Neural crest cell (in vitro differentiated cells): ENCODE measurements at places on chromosomes 12 and 14.

DNA sequence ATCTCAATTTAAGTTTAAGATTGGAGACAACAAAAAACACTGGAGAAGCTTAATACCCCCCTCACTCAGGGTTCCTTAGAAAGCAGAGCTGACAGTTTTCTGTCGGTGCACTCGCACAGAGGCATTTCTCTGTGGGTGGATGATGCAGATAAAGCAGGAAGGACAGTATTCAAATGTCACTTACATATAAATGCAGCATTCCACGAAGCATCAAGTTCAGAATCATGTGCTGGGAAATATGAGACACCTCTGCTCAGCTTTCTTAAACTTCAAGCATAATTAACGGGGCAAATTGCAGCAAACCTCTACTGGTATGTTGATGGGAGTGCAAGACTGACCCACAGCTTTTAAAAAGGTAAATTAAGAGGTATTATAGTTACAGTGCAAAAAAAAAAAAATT, 68.7 kb downstream of the DICER1 start:
- no peak for DNase-seq

DNA sequence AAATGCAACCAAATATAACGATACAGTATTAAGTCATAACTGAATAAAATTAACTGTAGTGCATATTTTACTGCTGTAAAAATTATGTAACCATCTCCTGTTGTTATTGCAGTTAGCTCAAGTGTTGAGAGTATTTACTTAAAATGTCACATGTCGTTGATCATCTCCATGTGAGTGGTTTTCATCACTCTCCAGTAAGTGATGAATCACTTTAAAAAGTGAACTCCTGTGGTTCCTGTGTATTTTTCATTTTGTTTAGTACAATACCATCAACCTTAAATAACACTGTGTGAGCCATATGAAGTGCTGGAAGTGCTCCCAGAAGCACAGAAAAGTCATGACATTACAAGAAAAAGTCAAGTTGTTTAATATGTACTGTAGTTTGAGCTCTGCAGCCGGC, 104.7 kb upstream of the SLCO1B1 start:
- DNase-seq, result no peak

- DNase-seq, result no peak
Observed at GRCh38 chr12:13318231-13319015, 121.9 kb downstream of the EMP1 start.

GRCh38 chr14:20659813-20660395, 18.4 kb upstream of the OR6S1 start:
- DNase-seq, result no peak

DNA sequence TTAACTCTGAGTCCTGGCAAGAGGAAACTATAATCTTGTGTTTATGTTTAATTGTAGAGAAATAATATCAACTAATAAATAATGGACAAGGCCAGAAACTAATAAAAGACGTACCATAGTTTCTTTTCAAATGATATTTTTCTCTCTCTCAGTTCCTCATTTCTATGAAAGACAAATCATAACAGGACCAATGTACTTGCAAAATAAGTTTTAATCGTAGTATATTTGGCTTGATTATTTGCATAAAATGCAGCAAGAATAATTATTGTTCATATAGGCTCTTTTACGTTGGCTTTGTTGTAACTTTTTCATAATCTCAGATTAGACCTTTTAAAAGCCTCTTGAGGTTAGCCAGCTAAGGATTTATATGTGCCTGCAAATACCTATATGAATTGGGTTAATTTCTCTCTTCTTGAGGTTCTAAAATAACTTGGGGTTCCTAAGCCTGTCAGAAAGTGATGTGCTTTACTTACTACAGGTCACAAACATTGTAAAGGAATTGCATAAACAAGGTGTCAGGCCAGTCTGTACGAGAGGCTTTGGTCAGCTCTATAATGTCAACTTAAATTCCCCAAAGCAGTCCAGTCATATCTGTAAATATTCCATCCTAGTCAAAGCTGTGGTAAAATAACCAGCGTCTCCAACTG, 152.8 kb upstream of the PTPRQ start:
- DNase-seq, result no peak

- no peak for DNase-seq
Observed at GRCh38 chr14:80545935-80546854, 334.9 kb upstream of the DIO2 start.

DNA sequence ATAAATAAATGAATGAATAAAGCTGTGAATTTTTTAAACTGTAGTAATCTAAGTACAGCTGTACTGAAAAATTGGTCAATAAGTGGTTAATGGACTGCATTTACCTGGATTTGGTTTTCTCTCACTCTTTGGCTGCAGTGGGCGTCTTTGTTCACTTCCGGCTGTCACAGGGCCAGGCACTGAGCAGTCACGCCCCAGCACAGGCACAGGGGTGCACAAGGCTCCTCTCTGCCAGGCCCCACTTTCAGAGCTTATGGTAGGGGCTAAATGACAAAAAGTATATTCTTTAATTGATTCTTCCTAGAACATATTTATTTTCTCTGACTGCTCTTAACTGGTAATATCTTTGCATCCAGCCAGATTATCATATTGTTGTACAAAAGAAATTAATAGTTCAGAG, 70.6 kb upstream of the DYNC1H1 start:
- no peak for DNase-seq

DNA sequence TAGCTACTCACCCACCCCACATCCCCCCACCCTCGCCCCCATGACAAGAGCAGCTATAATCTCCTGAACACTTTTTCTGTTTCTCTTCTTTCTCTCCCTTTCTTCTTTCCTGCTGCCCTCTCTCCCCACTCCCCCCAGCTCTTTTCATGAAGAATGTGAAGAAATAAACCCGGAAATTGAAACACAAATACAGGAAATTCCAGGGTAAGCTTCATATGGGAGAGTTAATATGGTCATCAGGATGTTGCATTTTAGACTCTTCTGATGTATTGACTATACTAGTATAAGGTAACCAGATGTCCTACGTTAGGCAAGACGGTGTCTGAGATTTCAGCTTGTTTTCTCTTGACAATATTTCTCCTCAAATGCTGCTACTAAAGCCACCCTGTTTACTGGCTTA, 41.6 kb upstream of the LRIG3 start:
- DNase-seq, result no peak

GRCh38 chr12:106035421-106035820, 103.3 kb downstream of the NUAK1 start:
- DNase-seq, result no peak

GRCh38 chr12:106495354-106495965, 87.3 kb upstream of the RFX4 start:
- DNase-seq, result no peak

DNA sequence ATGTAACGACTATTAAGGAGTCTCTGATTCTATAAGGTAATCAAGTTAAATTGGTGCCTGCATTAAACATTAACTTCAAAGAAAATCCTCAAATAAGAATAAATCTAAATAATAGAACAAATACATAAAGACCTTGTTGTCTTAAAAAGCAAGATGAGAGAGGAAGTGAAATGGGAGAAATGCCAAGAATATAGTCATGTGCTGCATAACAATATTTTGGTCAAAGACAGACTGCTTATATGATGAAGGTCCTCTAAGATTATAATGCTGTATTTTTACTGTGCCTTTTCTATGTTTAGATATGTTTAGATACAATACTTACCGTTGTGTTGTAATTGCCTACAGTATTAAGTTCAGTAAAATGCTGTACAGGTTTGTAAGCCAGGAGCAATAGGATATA, 213.6 kb downstream of the C12orf42 start:
- DNase-seq, result no peak

GRCh38 chr14:70698288-70698687, 56.6 kb downstream of the TTC9 start:
- no peak for DNase-seq

DNA sequence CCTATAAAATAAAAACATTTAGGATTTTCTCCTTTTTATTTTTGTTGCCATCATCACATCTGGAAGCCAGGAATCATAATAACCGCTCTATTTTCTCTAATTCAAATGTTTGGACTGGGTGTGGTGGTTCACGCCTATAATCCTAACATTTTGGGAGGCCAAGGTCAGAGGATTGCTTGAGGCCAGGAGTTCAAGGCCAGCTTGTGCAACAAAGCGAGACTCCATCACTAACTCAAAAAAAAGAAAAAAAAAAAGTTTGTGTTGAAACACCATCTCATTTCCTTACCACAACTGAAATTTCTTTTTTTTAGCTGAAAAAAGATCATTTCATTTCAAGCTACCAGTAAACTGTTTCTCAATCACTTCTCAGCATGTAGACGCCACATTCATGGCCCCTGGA, 8.8 kb upstream of the BAZ1A start:
- no peak for DNase-seq

GRCh38 chr12:74889563-74890236, 319.9 kb downstream of the KCNC2 start:
- DNase-seq, result no peak

DNA sequence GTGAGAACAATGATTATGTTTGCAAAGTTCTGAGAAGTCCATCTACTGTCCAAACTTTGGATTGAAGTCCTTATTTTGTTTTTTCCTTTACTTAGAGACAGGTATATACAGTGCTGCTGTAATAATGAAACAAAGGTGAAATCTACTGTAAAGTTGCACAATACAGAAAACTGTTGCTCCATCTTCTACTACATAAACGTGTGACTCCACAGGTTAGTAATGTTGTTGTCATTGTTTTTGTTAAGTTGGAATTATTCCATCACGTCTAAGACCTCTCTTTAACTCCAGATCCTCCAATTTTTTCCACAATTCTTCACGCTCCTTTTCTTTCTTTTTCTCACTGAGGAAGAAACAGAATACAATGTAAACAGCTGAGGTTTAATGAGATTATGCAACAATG, 57.0 kb upstream of the GPHB5 start:
- DNase-seq, result no peak

- DNase-seq, result no peak
Observed at GRCh38 chr14:20801726-20802125, 918 bp downstream of the RNASE1 start.

DNA sequence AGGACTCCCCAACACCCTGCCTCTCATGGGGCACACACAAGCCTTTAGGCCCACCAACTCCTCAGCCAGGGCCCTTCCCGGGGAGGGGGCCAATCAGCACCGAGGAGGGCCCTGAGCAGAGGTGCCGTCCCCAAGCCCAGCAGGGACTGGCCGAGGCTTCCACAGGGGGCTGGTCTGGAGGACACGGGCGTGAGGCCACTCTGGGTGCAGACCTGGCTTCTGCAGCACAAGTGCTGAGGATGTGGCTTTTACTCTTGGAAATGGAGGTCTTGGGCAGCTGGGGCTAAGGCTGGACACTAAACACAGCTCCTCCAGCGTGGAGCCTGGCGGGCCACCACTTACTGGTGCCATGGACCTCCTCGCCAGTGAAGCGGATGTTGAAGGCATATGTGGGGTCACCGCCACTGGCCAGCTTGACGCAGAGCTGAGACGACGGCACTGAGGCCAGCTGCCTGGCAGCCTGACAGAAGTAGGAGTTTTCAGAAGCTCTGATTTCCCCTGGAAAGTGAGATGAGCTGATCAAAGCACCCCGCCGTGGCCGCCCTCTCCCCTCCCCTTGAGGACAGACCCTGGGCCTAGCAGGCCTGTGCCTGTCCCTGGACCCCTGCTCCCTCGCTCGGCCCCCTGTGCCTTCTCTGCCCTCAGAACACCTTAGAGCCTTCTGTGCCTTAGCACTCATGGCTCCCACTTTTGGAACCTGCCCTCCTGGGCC, 44.0 kb downstream of the TRAFD1 start:
- no peak for DNase-seq

DNA sequence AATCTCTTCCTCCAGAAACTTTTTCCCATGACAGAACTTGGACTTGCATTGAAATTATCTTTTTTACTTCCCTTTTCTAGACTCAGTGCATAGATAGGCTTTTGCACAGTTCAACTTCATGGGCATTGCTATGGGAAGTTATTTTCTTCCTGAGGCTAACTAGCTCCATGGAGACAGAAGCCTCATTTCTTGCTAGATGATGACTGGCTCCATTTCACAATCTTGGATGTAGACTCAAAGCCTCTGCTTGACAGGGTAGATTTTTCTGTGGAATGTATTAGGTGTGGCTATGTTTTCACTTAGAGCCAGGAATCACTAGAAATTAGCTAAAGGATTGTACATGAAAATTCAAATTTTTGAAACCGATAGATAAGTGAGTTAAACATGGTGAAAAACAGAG, 884.1 kb upstream of the MGAT4C start:
- no peak for DNase-seq

GRCh38 chr12:51401900-51402299, 10.7 kb upstream of the GALNT6 start:
- DNase-seq, result no peak

GRCh38 chr14:66330916-66331315, 155.3 kb upstream of the CCDC196 start:
- DNase-seq, result no peak

DNA sequence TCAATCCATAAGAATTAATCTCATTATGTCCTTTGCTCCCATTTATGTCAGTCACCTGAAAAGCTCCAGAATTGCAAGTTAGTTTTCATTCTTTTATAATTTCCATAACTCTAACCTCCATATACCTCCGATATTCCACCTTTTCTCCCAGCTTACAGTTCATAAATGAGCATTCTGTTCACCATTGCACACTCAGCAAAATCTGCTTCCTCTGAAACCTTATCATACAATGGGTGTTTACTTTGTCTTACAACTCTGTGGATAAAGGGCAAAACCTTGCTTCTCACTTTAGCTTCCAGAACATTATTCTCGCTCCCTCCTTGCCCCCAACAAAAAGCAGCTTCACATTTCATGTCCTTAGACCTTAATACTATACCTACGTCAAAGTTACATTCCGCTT, 19.3 kb upstream of the SLCO1B1 start:
- DNase-seq, result no peak

DNA sequence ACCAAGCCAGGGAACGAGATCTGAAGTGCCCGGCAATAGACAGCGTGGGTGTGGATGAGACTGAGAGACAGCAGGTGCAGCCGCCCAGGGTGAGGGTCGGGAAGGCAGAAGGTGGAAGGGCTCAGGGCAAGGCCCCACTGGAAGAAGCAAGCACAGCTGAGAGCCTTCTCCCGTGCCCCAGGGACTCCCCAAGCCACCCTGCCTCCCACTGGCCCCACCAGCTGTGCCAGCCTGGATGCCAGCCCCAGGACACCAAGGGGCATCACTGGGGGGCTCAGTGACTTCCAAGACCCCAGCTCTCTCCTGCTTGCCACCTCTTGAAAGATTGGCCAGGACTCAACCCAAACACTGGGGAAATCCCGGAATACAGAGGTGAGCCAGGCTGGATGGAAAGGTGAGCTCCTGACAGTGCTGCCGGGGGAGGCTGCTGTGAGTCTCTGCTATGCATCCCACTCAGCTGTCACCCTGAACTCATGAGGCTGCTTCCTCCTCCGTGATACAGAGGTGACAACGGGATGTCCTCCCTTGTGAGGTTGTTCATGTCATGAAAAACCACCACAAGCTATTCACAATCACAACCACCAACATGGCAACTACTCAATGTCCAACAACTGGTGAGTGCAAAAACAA, 13.8 kb downstream of the TESC start:
- DNase-seq, result no peak

DNA sequence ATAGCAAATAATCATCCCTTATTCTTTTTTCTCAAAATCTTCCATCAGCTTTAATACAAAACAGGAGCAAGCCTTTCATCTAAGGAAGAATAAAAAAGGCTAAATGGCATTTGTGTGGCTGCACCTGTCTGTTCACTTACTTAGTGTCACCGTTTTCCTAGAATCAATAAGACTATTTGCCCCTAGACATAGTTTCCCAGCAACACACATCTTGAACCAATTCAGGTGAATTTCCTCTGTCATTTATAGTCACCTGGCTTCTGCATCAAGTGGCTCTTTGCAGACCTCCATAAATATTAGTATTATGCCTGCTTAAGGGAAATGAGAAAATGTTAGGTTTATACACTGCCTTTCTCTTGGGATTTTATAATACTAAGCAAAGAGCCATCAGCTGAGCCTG, 17.4 kb upstream of the GCH1 start:
- no peak for DNase-seq
